Ecto neural progenitor cell (in vitro differentiated cells): ENCODE measurements at places on chromosomes 7 and 10.

DNA sequence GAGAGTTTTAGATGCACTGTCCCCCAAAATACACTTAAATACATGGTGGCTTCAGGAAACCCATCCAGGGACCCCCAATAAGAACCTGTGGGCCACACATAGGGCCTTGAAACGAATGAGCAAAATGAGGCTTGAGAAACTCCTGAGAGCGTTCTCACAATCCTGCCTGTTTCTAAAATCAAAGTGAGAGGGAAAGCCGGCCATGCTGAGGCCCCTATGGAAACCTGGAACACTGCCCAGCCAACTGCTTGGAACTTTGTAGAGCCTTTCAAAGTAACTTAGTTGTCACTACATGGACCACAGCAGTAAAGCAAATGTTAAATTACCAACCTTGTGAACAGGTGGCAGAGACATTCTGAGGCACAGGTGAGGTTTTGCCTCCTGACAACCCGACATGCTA lies 13.4 kb downstream of the SGMS1 start:
- no peak for DNase-seq

DNA sequence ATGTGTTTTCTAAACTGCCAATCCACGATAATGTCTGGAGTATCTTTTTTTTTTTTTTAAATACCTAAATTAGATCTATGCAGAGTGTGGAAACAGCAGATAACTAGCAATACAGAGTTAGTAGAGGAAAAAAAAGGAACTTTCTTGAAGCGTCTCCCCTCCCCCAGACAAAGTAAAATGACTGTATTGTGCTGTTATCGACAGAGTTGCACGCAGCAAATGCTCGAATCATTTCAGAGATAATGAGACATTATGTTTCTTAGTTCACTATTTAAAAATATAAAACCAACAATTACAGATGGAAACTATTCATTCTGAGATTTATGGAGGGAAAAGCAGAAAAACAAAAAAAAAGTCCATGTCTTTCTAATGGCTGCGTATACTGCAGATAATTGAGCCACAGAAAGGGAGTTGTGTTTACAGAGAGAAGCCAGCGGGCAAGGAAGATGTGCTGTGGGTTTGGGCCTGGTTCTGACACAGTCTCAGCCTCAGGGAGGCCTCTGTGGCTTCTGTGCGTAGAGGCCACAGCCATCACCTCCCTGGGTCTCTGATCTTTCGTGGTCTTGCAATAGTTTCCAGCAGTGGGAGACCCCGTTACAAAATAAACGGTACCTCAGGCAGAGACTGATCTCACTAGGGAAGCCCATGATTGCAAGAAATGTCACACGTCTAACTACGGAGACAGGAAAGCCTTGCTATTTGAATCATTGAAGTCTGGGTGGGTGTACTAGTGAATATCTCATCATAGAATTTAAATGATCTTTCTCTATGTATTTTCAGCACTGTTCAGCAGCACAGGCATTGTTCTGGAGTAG lies 19.1 kb upstream of the KLF6 start:
- DNase-seq = no peak

DNA sequence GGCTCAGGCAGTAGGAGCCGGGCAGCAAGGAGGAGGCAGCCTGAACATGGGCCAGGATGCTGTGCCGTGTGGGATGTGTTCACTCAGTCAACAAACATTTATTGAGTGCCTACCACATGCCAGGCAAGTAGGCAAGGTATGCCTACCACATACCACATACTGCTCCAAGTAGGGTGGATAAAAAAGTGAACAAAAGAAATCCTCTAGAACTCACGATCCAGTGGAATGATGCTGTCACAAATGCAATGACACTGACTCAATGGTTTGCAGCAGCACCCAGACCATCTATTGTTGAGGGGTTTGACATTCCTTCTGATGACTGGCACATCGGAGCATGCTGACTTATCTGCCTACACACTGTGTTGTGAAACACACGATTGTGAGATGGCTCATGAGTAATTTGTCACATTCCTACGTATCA lies 413.5 kb downstream of the NRG3 start:
- no peak for DNase-seq

- DNase-seq = no peak
Observed at GRCh38 chr10:499991-500390, 189.5 kb downstream of the DIP2C start.

- DNase-seq = no peak
Observed at GRCh38 chr7:130970196-130970595, 236.2 kb upstream of the KLF14 start.

GRCh38 chr10:114772496-114773196 lies 48.9 kb upstream of the FHIP2A start:
- DNase-seq = no peak

- no peak for DNase-seq
Observed at GRCh38 chr7:13181216-13181615, 493.8 kb downstream of the ARL4A start.

GRCh38 chr10:60883187-60883586 lies 60.8 kb downstream of the RHOBTB1 start:
- no peak for DNase-seq

DNA sequence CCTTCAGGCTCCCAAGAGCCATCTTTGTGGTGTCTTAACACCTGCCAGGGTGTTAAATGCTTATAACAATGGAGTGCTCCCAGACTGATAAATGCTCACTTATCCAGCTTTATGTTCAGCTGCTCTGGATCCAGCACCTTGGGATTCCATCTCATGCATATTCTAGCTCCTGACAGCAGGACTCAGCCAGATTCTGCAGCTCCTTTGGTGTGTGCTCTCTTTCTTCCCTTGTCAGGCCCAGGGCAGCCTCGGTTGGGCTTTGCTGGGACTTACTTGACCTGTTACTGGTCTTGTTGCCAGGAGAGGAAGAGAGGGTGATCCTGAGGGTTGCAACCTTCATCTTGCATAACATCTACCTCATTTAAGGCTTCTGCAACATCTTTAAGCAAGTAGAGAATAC lies 59.4 kb upstream of the CCNY start:
- DNase-seq = no peak

- peak; percentile 67 for DNase-seq
Observed at GRCh38 chr7:153193144-153193595, 433.6 kb downstream of the ACTR3B start.

DNA sequence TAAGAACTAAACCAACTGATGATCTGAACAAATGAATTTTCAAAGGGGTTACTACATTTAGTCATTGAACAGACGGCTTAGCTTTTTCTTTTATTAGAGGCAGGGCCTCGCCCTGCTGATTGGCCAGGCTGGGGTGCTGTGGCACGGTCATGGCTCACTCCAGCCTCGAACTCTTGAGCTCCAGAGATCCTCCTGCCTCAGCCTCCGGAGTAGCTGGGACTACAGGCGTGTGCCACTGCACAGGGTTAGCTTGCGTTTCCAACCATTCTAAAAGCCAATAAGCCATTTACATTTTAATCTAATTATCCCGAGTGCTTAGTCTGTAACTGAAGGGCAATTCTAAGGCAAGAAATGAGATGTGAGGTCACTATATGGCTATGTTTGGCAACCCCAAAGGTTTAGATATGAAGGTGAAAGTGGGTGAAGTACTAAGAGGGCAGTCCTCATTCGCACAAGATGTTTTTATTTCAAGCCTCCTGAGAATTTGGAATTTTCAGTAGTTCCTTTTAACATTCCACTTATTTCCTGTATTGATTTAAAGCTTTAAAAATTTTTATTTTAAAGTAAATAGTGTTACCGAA lies 1.6 kb upstream of the CDK13 start:
- DNase-seq = no peak

GRCh38 chr10:132647424-132647823 lies 109.8 kb downstream of the INPP5A start:
- DNase-seq = no peak

GRCh38 chr7:36279200-36279925 lies 110.3 kb upstream of the ANLN start:
- no peak for DNase-seq

DNA sequence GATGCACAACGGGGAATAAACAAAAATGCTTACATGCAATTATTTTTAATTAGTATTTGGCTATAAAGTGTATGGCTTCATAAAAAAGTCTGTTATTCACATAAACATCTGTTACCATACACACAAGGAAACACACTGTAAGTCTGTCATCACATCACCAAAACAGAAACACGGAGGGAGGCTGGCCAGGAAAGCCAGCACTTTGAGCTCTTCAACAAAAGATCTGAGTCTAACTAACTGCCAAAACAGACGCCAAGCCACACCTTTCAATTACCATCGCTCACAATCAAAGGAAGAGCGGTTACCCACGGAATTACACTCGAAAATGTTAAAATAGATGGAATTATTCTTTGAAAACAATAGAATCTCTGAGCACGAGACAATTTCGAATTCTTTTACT lies 49.2 kb upstream of the MGMT start:
- no peak for DNase-seq

GRCh38 chr7:53426145-53426750 lies 390.8 kb downstream of the POM121L12 start:
- no peak for DNase-seq

GRCh38 chr10:115033898-115034297 lies 59.3 kb upstream of the ATRNL1 start:
- no peak for DNase-seq

DNA sequence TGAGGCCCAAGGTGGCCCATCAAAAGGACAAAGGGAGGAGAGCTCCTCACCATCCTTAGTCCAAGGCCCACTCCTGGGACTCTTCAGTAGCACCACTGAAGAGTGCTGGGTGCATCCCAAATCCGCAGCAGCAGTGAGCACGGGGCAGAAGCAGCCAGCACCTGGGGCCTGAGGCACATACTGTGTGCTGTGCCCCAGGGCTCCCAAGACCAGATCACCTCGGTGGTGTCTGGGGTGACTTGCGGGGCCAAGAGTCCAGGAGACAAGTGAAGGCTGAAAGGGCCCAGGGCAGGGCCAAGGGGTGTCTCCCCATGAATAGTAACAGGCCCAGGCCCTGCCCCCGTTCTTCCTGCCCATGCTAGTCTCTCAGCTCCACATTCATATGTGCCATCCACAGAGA lies 59.9 kb upstream of the INSIG1 start:
- DNase-seq = no peak

DNA sequence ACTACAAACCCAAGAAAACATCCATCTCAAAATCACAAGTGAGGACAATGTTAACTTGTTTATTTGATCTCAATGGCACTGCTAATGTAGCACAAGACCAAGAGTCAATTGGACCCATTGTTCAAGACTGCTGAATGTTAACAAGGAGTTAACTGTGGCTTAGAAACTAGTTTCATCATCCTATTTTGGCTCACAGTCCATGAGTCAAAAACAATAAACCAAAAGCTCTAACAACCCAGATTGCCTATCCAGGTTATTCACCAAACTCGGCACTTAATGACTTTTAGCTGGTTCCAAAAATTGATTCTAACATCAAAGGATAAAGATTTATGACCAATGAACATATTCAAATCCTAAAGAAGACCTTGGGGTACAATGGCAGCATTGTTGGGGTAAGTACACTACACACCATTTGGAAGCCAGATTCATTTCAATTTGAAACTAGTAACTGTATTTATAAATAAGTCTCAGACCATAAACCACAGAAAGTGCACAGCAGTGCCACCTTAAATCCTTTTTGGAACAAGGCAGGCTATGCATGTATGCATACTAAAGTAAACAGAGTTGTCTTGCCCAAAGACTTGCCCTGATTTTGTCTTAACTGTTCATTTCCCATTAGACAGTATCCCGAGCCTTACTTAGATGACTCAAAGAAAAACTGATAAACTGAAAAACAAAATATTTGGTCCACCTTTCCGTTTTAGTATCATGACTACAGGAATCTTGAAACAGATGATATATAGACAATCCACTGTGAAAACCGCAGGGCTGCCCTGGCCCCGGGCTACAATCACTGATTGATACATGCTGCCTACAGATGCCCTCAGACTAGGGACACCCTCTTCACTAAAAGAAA lies 84.5 kb downstream of the SRPK2 start:
- no peak for DNase-seq

DNA sequence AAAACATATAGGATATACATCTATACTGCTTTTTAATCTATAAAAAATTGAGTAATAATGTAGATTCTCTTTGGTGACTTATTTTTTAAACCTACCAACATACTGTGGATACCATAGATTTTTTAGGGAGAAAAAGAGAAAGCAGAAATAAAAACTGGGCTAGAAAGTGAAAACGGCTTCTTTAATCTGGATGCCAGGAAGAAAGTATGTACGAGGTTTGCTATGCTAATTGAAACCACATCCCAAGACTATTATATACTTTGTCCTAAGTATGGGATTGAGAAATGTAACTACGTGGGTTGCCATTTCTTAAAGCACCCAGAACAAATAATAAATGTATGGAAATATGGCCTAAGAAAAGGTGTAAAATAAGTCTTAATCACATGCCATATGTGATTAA lies 129.0 kb upstream of the NFE2L3 start:
- DNase-seq = no peak

DNA sequence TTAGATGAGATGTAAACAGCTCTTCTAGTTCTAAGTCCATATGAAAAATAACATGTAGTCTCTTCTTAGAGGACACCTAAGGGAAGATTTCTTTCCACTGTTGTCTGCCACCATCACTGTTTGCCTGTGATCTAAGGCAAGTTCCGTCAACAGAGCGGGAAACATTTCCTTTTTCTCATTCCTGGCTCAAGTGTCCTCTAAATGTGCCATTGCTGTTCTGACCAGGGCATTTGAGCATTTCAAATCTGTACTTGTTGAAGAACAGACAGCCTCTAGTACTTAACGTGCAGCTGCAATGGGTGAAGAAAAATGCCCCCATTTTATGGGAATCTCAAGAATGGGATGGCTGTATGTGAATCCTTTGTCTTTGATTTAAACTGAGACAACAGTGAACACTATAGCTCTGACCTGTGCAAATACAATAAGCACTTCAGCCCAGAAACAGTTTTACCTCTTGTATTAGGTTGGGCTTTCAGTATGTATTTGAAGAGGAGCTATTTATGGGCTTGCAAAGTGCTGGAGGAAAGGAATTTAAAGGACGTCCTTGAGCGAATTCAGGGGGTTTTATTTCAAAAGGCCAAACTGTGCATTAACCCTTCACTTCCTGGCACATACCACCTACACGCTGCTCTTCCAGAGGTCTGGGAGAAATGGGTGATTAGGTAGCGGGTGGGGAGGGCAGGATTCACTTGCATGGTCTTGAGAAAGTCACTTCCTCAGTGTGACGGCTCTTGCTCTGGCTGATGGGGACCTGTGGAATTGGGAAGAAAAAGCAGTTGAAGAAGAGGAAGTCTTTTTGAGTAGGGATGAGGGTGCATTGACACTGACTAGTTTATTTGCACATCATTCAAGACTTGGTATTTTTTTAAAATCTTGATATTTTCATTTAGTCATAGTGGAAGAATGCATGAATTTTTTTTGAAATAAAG lies 66.1 kb downstream of the THNSL1 start:
- DNase-seq = no peak

DNA sequence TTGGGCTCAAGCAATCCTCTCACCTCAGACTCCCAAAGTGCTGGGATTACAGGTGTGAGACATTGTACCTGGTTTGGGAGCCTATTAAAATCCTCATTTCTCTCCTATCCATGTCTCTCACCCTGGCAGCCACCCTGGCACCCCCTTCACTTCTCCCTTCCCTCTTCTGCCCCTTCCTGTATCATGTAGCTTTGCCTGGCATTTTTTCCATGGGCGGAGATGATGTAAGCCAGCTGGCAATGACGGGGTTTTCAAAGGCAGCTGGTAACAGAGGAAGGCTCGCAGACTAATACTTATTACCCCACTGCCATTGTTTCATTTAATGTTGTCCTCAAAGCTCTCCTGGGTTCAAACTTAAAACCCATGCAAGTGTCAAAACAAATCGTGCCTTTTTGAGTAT lies 61.9 kb downstream of the RGS10 start:
- no peak for DNase-seq
